ENCODE measurements at places on chromosomes 4 and X. TPM values are rescaled to one million over a fixed set of nuclear protein-coding genes. Genes with fewer than 3 reads are reported as not detected.

Gene ELF4
- 1.6 TPM for total RNA-seq

GRCh38 chr4:98248934-98249333 is 12.2 kb upstream of the RAP1GDS1 start:
- DNase-seq = no peak

DNA sequence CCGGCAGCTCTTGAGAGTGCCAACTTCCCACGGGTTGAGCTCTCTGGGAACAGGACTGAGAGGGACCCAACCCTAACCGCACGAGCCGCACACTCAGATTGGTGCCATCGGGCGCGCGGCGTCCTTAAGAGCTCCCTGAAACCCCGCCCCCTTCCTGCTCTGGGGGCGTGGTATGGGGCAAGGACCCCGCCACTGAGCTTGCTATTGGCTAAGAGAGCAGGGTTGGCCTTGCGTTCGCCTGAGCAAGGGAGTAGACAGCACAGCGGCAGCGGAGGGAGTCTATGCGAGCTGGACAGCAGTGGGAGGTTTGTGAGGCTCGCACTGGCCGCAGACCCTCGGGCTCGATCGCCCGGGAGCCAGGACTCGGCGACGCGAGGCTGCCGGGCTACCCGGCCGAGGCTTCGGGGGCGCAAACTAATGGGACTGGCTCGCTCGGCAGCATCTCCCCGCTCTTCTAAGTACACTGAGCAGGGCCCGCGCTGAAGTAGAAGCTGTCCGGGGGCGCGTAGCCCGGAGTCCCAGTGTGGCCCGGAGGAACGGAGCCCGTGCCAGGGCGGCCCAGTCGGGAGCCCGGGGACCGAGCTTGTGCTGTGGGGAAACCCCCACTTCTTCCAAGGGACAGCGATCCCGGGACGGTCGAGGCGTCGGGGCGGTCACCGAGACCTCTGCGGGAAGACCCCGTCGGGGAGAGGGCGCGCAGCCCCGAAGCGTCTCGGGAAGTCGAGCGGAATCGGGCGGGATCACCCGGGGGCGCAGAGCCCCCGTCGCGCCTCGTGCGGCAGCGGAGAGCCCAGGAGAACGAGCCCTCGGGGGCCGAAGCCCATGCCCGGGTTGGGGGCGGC is at the start of gene EFNB1:
Gene EFNB1 (plus strand): TSS at position 282 of the 842 bp plus-strand sequence. CDS start 756 bp downstream, outside the sequence.
- peak; percentile 94 for DNase-seq

DNA sequence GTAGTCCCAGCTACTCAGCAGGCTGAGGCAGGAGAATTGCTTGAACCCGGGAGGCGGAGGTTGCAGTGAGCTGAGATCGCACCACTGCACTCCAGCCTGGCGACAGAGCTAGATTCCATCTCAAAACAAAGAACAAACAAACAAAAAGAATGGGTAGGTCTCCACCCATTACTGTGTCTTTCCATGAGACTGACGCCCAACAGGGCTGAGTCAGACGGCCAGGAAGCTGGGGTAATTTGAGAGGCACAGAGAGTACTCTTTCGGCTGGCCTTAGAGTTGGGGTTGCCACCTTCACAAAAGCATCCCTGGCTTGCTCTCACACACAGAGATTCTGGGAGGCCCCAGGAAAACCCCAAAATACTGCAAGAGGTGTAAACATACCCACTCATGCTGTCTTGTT is 72.0 kb upstream of the DHRSX start:
- no peak for DNase-seq

Gene SHROOM3
- total RNA-seq = 96.0 TPM

Gene P2RY4
- total RNA-seq = 1.3 TPM

Gene GAGE2A
- not detected for total RNA-seq

GRCh38 chr4:118325431-118325830 is 27.4 kb downstream of the PRSS12 start:
- DNase-seq = no peak

All from body of pancreas (tissue), 4 donors.